ENCODE measurements at places on chromosomes 2 and 18. TPM values are rescaled to one million over a fixed set of nuclear protein-coding genes. Genes with fewer than 3 reads are reported as not detected.

The TPO gene
- 9.7 TPM for total RNA-seq

The ACMSD gene
- total RNA-seq: not detected

The RNASEH1 gene
- 22.2 TPM for total RNA-seq

The ZAP70 gene
- total RNA-seq: 1.6 TPM

The SERPINB3 gene
- total RNA-seq: not detected

The SIX3 gene
- not detected for total RNA-seq

GRCh38 chr18:79374408-79375171 lies 21.1 kb upstream of the NFATC1 start:
- no peak for DNase-seq

DNA sequence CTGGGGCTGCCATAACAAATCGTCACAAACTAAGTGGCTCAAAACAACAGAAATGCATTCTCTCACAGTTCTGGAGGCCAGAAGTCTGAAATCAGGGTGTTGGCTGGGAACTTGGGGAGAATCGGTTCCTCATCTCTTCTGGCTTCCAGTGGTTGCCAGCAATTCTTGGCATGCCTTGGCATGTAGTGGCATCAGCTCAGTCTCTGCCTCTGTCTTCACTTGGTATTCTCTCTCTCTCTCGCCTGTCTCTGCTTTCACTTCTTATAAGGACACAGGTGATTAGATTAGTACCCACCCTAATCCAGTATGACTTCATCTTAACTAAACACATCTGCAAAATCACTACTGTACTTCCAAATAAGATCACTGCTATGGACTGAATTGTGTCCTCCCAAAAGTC lies 695.4 kb upstream of the ID2 start:
- no peak for DNase-seq

DNA sequence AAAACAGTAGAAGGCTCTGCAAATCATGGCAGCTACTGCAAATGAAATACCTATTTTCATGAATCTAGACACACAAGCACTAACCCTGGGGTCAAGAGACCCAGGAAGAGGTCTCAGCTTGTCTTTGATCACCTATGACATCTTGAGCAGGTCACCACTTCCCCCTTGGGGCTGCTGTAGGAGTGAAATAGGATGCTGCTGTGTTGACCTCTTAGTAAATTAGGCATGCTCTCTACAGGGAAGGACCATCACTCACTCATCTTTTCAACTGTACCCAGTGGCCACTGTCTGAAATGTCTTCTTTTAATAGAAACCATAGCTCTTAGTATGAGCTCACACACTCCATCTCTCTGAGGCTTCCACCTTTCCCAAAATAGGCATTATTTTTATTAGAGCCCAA lies 83.8 kb downstream of the NCK2 start:
- DNase-seq: no peak

DNA sequence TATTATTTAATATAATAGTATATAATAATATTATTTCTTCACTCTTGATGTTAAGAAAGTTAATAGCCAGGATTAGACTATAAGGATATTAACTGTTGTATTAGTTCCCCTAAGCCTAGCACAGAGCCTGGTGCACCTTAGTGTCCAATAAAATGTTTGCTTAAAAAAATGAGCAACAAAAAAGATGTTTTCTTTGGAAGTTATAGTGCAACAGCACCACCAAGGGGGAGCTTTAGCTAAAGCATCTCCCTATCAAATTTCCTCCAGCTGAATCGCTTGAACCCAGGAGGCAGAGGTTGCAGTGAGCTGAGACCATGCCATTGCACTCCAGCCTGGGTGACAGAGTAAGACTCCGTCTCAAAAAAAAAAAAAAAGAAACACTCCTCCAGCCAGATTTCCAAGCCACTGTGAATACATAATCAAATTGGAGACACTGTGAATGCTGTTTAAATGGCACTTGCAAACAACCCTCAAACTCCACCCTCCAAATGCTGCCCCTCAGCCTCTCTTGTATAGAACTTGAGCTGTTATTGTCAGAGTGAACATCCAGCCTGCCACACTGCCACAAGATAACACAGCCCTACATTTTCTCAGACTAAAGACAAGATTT lies 221.9 kb downstream of the DYM start:
- DNase-seq: no peak

DNA sequence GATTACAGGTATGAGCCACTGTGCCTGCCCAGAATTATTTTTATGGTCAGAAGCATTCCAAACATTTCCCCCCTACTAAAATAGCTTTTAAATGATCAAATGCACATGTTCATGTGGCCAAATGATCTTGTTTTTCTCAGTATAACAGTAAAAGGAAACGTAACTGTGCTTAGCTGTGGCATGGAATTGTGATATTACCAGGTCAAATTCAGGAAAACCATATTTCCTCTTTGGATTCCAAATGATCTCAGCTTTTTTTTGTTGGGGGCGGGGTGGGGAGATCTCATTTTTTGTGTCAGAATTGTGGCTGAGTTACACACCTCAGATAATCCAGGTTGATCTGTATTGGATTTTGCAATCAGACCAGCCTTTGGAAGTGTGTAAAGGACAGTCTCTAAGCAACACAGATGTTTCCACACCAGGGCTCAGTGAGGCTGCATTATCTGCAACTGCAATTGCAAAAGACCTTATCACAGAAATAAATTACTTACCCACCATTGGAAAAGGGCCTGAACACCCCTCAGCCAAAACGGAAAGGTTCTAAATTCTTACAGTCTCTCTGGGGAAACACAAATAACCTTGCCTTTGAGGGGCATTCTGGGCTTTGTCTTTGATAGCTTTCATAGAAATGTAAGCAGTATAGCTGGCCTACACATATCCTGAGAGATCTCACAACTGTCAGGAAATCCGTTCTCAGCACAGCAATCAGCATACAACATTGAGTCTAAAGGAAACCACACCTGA lies 8.4 kb downstream of the CASP10 start:
- DNase-seq: peak; percentile 30

GRCh38 chr2:157508676-157509075 lies 64.8 kb upstream of the CYTIP start:
- DNase-seq: no peak

- DNase-seq: no peak
These were observed 185.2 kb downstream of the SMAD2 start for GRCh38 chr18:47745227-47745626.

DNA sequence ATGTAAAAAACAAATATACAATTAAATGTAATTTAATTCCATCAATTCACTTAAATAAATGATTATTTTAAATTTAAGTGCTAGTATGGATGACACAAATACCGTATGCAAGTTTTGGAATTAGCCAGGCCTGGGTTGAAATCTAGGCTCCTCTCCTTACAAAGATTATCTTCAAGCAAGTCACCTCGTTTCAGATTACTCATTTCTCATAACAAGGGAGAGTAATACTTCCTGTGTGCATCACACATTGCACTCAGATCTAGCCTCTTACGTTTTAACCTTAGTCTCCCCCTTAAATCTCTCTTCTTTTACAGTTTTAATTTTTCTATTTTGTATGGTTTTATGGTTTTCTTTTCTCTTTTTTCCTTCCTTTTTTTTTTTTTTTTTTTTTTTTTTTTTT lies 1475.9 kb upstream of the NXPH2 start:
- no peak for DNase-seq
